ENCODE measurements at places on chromosomes 3 and 15. TPM values are rescaled to one million over a fixed set of nuclear protein-coding genes. Genes with fewer than 3 reads are reported as not detected.

GRCh38 chr15:71649894-71650293, 160.5 kb upstream of the NR2E3 start:
- no peaks in the 10 kb centered on the region for H3K36me3 ChIP-seq
- H3K27ac ChIP-seq: no peak overlapping the region
- H3K4me3 ChIP-seq: no peak overlapping the region
- DNase-seq: no peak

DNA sequence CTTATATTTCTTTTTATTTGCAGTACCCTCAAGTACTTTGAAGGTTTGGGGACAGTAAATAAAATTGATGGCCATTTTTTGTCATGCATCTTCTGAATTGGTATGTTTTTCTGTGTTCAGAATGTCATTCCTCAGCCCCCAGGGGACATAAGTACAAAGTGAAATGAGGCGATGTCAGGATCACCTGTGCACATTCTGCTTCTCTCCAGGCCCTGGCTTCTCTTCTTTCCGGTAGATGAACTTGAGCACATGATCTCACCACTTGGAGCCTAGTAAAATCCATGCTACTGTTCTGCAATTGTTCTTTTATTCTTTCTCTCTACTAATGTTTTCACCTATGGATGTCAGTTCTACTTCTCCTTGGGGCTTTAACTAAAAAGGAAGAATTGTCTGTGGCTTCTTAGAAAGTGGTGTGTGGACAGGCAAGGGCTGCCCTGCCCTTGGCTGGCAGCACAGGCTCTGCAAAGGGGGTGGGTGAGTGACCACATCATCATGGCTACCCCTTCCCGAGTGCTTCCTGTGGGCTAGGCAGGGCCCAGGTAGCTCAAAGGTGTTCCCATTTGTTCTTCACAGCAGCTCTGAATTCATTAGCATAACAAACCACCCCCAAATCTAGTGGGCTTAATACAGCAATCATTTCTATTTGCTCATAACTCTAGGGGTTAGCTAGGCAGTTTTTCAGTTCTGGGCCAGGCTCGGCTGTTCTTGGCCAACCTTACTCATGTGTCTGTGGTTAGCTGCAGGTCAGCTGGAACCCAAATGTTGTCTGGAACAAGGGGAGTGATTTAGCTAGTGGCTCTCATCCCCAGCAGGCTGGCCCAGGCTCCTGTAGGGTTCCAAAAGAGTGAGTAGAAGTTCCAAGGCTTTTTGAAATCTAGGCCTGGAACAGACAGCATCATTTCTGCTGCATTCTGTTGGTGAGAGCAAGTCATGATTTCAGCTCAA, 154.0 kb upstream of the CTDSPL start:
- H3K36me3 ChIP-seq: no peaks in the 10 kb centered on the region
- H3K27me3 ChIP-seq: no peaks in the 10 kb centered on the region
- no peak overlapping the region for H3K4me3 ChIP-seq
- no peak for DNase-seq
- no peaks in the 10 kb centered on the region for H3K4me1 ChIP-seq

GRCh38 chr15:47135267-47135666, 582.0 kb upstream of the SEMA6D start:
- no peaks in the 10 kb centered on the region for H3K36me3 ChIP-seq
- no peak for DNase-seq
- no peaks in the 10 kb centered on the region for H3K27me3 ChIP-seq
- no peaks in the 10 kb centered on the region for H3K4me1 ChIP-seq
- H3K4me3 ChIP-seq: no peak overlapping the region

DNA sequence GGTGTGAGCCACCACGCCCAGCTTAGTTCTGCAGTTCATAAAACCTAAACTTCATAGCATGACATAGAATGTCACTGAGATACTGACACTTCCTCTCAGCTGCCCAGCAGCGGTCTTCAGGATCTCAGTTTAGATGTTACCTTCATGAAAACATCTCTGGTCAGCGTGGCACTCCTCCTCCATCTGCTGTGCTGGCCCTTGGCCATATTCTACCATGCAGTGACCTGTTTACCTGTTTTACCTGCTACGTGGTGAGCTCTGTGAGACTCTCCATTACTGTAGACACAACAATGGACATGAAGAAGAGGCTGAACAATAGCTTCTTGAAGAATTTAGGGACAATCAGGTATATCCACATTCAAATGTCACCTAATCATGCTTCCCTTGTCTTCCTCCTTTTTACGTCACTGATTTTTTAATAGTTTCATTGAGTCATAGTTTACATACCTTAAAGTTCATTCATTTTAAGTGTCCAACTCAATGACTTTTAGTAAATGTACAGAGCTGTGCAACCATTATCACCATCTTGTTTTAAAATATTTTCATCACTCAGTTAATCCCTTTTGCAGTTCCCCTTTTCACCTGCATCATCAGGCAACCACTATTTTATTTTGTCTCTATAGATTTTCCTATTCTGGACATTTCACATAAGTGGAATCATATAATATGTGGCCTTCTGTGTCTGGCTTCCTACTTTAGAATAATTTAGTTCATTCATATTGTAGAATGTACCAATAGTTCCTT, 32.2 kb upstream of the PTPN23 start:
- peaks cover 8% of the 10 kb centered on the region for H3K36me3 ChIP-seq
- H3K27ac ChIP-seq: no peak overlapping the region
- no peaks in the 10 kb centered on the region for H3K27me3 ChIP-seq
- no peak for DNase-seq
- H3K4me3 ChIP-seq: no peak overlapping the region

DNA sequence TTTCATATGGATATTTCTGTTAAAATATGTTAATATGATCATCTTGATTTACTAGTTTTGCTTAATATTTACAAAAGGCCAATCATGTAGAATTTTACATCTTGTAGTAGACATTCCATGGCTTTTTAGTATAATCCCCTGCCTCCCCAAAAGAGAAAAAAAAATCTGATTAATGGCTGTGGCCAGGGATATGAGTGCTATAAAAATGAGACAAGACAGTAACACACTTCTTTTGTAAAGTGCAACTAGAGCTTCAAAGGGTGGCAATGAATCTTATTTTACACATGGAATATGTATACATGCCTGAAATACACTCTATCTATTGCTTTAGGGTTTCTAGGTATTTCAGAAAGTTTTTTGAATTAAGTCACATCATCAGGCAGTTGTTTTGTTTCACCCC, 112.2 kb upstream of the NANOGP8 start:
- no peaks in the 10 kb centered on the region for H3K36me3 ChIP-seq
- H3K4me3 ChIP-seq: no peak overlapping the region
- no peak overlapping the region for H3K27ac ChIP-seq
- H3K27me3 ChIP-seq: no peaks in the 10 kb centered on the region

GRCh38 chr15:72774696-72775383, 8.7 kb downstream of the ADPGK start:
- H3K36me3 ChIP-seq: peaks cover 34% of the 10 kb centered on the region
- no peaks in the 10 kb centered on the region for H3K27me3 ChIP-seq
- no peak overlapping the region for H3K27ac ChIP-seq

GRCh38 chr15:85681386-85681785, 113.3 kb downstream of the KLHL25 start:
- peaks cover 44% of the 10 kb centered on the region for H3K36me3 ChIP-seq
- H3K27me3 ChIP-seq: no peaks in the 10 kb centered on the region
- no peak for DNase-seq
- no peak overlapping the region for H3K27ac ChIP-seq

DNA sequence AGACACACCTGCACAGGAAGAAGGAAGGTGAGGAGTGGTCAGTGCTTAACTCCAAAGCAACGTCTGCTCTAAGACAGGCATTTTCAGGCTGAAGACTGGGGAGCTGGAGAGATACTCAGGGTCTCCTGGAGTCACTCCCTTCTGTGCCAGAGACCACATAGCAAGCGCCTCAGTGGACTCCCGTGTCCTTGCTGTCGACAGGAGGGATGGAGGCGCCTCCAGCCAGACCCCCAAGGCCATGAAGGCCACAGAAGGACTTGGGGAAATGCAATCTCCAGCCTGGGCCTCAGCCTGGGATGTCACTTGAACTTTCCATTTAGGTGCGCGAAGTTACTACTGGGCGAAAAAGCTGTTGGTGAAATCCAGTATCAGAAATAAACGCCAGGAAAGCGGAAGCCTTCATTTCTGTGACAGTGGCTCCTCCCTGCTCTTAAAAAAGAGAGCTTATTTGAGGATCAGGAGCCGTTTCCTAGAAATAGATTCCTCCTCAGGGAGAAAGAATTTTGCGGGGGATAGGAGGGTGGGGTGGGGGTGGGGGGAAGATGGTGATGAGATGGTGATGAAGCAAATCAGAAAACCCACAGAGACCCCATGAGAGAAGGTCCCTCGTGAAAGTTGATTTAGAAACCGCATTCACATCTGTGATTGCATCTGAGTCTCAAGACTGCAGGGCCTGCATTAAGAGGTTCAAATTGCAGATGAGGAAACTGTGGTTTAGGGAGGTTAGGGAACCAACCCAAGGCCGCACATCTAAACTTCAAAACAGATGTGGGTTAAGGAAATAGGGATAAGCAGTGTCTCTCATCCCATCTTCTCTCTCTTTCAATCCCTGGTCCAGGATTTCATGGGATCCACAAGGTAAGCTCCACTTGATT, 78.8 kb downstream of the ATP2B2 start:
- no peaks in the 10 kb centered on the region for H3K4me1 ChIP-seq
- DNase-seq: no peak
- H3K27me3 ChIP-seq: peaks cover 7% of the 10 kb centered on the region
- H3K27ac ChIP-seq: no peak overlapping the region
- no peak overlapping the region for H3K4me3 ChIP-seq

The SMCO1 gene
- not detected for total RNA-seq

The FES gene
- 0.25 TPM for total RNA-seq

The LIPH gene
- not detected for total RNA-seq

The ESYT3 gene
- total RNA-seq: 0.56 TPM
